ENCODE measurements at places on chromosomes 16 and 17.

DNA sequence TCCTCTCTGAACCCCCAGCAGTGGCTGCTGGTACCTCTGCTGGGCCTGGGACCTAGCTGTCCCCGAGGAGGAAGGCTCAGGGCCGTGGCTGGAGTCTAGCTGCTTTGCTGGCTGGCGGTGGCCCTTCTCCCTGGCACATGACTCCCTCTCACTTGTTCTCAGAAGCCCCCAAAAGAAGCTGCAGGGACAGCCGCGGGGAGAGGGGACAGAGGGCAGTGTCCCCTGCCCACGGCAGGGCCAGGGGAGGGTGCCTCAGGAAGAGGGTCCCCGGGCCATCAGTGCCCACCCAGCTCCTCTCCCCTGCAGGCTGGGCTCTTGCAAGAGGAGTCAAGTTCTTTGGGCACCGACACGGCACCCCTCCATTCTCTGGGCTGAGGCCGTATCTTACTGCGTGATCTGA is 46.6 kb downstream of the VAC14 start:
- no peak for DNase-seq

GRCh38 chr16:50584033-50584722 is 36.0 kb downstream of the NKD1 start:
- no peak for DNase-seq

DNA sequence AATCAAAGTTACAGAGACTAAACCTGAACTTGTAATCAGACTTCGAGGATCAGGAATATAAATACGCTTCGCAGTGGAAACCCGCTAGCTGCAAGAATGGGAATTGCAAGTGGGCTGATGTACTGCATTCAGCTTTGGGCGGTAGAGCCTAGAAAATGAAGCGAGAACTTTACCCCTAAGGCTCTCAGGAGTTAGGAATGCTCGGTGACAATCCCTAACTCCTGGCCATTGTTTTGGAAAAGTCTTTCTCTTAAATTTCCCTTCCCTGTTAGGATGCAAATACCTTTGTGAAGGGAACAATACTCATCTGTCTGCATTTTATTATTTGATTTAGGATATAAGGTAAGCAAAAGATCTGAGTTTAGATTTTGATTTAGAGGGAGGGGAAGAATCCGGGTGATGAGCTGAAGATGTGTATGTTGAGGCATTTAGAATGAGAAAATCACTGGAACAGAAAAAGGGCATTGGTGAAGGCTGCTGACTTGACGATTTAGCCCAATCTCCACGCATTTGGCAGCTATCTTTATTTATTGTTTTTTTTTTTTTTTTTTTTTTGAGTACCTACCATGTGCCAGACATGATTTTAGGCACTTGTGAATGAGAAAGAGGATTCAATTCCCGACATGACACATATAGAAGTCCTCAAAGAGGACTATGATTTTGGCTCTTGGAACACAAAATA is 2.2 kb upstream of the TOX3 start:
- no peak for DNase-seq

DNA sequence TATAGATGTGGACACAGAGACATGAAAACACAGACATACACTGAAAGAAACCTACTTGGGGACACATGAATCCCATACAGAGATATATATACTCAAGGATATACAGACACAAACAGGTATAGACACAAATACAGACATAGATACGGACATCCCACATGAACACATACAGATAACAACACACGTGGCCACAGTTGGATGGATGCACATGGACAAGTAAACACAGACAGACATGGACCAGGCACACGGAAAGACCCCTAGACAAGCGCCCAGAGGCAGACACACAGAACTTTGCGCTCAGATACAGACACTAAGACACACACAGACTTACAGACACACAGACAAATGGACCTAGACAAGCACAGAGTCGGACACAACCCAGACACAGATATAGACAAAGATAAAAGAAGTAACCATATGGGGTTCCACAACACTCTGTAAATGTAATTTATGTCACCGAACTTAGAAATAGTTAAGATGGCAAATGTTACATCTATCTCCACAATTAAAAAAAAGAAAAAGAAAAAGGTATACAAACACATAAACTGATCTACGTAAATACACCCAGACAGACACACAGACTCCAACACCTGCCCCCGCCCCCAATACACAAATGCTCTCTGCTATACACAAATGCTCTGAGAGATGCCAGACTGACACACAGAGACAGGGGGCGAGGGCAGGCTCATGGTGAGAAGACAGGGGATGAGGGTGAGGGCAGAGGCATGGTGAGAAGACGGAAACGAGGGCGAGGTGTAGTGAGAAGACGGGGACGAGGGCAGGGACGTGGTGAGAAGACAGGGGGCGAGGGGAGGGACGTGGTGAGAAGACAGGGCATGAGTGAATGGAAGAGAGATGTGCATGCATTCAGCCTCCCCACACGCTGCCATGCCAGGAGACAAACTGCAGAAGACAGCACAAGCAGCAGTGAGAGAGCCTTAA is 118.3 kb downstream of the SMG6 start:
- no peak for DNase-seq

DNA sequence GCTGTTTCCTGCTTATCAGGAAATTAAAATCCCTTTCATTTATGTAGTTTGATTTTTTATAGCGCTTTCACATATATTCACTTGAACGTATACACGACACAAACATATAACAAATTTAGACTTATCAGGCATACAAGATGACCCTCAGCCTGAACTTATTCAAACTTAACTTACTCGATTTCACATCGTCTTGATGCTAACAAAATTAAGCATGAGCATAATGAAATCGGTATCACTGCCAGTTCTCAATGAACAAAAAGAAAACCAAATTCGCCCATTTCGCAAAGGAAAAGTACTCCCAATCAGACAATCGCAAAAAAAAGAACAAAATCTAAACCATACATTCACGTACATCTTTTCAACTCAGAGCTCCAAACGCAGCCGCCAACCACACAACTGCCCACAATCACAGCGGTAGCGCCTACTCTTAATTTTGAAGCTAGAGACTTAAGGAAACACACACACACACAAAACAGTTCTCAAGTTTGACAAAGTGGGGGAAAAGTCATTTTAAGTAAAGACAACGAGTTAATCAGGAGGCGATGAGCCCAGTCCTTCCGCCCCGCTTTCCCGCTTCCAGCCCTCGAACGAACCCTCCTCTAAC is 1.1 kb downstream of the GJC1 start:
- peak; percentile 9 for DNase-seq

GRCh38 chr17:49218941-49219913 is 8.7 kb downstream of the ABI3 start:
- DNase-seq, result peak; percentile 71

DNA sequence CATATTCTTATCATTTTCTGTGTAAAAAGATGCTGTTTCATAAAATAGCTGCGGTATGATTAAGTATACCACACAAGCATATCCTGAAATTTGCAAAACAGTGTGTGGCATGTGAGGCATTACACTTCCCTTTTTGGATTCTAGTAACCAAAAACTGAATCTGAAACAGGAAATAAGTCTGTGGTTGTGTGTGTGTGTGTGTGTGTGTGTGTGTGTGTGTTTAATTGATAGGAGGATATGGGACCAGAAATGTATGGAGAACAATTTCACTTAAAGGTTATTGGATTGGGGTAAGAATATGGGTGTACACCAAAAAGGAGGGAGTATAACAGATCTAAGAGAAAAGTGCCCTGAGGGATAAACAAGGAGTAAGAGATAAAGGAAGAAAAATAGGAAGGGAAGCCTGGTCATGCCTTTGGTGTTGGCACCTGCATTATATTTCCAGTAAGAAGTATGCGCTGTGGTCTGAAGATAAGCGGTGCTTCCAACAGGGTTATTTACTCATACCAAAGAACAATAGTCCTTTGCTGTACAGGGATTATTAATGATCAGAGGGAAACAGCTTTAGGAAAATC is 4.0 kb downstream of the LYRM1 start:
- no peak for DNase-seq

GRCh38 chr17:49387498-49388289 is 25.6 kb upstream of the ZNF652 start:
- no peak for DNase-seq

- DNase-seq, result no peak
Measured at GRCh38 chr16:85631802-85632393, 18.8 kb downstream of the GSE1 start.

DNA sequence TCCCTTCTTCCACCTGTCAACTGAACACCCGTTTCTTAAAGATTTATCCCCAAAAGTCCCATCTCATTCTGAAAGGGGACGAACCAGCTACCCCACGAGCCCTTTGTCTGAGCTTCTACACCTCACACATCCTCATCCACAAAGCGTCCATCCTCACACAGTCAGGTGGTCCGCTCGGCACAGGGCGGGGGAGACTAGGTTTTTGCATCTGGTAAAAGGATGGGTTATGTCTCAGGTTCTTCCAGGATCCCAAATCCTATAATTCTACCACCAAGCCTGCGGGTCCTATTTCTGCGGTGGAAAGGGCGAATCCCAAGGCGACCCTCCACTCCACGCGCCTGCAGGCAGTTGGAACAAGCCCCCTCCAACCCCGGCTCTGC is 458 bp downstream of the GFOD2 start:
- DNase-seq, result peak; percentile 21

DNA sequence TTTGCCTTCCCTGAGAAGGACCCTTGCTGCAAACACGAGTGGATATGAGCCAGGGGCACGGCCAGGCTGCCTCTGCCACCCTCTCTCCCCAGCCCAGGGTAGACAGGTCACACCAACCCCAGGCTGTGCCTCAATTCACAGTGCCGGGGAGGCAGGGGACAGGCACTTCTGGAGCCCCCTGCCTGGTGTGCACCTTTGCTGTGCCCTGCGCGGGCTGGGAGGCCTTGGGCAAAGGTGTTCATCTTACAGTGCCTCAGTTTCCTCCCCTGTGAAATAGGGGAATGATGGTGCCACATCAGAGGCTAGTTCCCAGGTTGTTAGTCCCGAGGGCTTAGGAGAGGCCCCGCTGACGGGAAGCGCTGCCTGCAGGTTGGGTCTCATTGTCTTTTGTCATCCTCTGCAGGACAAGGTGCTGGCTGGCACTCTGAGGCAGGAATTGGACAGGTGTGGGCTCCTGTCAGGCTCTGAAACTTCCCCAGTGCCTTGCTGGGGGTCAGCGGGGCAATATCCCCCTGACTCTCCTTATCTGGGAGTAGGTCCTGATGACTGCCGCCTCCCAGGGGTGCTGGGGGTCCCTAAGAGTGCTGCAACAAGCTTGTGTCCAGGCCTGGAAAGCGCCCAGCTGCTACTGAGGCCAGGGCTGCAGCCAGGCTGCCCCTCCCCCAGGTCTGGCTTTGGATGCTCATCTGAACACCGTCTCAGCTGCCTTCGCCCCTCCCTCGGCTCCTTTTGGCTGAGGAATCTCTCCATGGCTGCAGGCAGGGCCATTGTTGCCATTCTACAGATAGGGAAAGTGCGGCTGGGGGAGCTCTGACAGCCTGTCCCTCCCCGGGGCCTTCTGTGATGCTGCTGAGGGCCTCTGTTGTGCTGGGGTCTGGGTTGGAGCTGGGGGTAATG is 3.1 kb downstream of the PRSS21 start:
- DNase-seq, result no peak

DNA sequence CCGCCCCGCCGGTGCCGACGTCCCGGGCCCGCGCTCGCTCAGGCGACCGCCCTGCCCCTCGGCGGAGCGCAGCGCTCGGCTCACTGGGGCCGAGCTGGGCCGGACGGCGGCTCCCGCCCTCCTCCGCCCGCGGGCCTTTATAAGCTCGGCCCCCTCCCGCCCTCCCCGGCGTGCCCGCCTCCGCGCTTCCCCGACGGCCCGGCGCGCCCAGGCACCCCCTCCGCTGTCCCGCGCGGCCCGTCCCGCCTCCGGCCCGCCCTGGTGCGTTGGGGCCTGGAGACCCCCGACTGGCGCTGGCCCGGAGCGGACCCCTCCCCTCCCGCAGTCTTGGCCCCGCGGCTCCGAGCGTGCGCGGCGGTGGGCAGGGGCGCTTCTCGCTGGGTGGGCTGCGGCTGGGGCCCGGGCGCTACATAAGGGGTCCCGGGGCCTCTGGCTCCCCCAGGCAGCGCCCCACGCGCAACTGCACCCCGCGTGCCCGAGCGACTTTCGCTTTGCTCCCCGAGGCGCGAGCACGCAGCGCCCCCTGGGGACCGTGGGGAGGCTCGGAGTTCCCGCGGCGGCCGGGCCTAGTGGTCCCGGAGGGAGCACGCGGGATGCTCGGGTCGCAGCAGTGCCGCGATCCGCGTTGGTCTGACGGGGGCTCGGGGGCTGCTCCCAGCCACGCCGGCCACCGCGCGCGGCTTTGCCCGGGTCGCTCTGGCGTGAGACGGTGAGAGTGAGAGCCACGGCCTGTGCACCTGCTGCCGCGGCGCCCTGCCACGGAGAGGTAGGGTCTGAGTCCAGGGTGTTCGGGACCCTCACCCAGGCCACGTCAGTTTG is at the start of gene PIEZO1:
PIEZO1 (minus strand) TSS at position 115 of the 819 bp plus-strand sequence. CDS start 256 bp downstream, outside the sequence.
- peak; percentile 79 for DNase-seq

DNA sequence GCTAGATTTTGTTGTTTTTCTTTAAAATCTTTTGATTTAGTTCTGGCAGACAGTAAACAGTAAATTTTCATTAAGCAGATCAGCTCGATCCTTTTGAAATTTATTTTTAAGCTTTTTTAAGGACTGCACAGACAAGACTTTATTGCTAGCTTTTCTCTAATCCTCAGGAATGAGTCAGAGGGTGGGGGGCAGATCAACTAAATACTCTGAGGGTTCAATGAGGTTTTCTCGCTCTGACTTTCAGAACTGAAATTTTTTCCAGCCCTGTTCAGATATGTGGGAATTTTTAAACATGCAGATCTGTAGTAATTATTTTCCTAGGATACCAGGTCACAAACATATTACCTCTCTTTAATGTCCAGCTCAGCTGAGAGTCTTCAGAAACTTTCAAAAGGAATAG is 977.2 kb downstream of the CDH11 start:
- no peak for DNase-seq

DNA sequence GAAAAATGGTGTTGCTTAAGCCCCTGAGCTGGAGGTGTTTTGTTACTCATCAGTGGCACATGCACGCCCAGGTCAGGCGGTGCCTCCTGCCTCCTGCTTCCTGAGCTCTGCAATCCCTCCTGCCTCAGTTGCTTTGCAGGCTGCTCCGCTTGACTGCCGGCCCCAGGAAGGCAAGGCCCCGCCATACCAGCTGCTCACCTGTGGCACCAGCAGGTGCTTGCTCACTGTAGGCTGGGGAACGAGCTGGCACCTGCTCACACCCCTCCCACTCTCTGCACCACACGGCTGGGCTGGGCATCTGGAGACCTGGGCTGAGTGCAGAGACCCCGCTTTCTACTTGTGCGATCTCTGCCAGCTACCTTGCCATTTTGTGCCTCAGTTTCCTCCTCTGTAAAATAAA is 200.2 kb downstream of the RBFOX3 start:
- DNase-seq, result no peak

GRCh38 chr17:81666092-81666341 is 388 bp downstream of the OXLD1 start:
- DNase-seq, result no peak

- DNase-seq, result no peak
Measured at GRCh38 chr17:56934280-56934679, 20.4 kb upstream of the TRIM25 start.

DNA sequence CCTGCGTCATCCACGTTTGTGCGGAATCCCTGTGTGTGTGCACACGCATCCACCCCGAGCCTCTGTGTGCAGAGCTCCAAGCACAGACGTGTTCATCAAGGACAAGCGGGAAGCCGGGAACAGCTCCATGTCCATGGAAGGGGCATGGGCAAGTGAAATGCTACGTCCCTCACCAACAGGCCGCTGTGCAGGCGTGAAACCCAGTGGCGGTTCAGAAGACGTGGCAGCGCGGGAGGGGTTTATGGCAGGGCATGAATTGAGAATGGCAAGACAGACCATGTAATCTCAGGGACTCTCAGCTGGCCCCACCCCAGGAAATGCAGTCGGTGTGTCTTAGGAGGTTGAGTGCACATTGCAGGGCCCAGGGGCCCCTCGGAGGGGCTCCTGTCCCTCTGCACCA is 52.7 kb downstream of the TBC1D16 start:
- no peak for DNase-seq

All from activated naive CD8-positive, alpha-beta T cell treated with anti-CD3 and anti-CD28 coated beads for 36 hours (primary cell).